ENCODE measurements at places on chromosomes 4 and X.

DNA sequence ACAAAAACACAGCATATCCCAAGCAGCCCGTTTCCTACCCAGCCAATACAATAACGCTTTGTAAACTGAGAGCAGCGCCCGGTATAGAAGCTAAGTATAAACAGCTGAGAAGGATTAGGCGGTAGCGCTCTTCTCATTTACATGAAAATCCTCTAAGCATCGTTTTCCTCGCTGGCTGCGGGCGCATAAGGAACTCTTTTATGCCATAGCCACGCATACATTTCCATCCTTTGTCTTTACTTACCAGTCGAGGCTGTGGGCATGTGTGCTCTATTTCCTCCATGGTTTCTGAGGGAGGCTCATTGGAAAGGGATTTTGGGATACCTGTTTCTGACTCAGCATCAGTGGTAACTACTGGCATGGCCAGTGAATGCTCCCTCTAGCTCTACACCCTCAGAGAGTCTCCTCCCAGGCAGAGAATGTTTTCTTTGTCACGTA lies 383 bp downstream of the PCYT1B start:
- no peak for DNase-seq

DNA sequence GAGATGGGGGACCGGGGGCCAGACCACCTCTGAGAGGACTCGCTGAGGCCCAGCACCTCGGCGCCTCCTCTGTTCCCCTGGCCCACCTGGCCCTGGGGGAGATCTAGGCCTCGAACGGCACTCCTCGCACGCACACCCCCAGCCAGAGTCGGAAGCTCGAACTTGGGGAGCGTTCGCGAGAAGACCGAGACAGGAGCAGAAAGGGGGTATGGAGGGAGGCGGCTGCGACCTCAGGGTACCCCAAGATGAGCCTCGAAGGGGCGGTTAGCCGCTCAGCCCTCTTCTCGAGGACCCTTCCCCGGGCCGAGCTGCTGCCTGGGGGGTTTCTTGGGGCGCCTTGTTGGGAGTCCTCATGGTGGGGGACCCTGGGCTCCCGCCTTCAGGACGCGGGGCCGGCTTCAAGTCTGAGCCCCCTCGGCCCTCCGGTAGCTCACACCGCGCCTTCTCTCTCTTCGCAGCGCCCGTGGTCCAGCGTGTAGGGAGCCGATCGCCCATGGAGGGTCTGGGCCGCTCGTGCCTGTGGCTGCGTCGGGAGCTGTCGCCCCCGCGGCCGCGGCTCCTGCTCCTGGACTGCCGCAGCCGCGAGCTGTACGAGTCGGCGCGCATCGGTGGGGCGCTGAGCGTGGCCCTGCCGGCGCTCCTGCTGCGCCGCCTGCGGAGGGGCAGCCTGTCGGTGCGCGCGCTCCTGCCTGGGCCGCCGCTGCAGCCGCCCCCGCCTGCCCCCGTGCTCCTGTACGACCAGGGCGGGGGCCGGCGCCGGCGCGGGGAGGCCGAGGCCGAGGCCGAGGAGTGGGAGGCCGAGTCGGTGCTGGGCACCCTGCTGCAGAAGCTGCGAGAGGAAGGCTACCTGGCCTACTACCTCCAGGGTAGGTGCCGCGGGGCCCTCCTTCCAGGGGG lies 706 bp downstream of the DUSP9 start:
- no peak for DNase-seq

DNA sequence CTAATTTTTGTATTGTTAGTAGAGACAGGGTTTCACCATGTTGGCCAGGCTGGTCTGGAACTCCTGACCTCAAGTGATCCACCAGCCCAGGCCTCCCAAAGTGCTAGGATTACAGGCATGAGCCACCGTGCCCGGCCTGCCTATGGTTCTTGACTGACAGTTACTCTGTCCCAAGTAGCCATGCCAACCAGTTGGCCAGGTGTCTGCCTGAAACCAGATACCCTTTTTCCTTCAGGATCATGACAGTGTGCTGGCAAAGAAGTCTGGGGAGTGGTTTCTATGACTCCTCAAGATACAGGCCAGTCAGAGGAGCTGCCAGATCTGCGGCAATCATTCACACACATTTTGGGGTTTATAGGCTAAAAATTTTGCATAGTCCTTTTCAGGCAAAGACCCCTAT lies 1.7 kb upstream of the LAS1L start:
- DNase-seq, result no peak

DNA sequence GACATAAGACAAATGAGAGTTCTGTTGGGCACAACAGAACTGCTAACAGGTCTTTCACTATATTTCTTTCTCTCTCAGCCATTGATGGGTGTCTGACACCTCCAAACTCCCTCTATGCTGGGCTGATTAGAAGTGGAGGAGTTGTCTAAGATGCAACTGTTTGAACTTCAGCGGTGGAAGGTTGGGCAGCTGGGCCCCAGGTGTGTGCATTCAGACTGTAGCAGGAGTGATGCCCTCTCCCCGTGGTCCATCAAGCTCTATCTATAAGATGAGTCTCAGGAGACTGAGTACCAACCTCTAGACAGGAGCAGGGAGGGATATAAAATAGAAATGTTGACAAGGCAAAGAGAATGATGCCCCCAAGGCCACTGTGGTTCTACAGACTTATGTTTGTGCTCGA lies 28.2 kb upstream of the CHRNA9 start:
- DNase-seq, result no peak

- DNase-seq, result no peak
These were observed 441.2 kb downstream of the CENPC start for GRCh38 chr4:67104145-67104544.

GRCh38 chr4:186846426-186846825 lies 122.8 kb upstream of the FAT1 start:
- DNase-seq, result no peak

DNA sequence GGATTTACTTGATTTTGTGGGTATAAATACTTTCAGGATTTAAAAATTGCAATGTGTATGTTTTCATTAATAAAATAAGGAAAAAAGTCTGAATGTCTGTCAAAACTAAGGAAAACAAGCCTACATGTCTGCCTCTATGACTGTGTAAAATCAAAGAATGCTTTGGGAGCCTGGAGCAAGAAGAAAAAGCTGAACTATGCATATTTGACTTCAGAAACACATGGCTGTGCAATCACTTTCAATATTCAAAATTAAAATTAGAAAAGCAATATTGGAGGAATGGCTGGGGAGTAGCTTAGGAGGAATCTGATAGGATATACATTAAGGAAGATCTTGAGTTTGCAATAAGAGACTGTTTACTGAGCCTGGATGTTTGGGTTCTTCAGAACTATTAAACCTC lies 147.1 kb downstream of the ADAM29 start:
- DNase-seq, result no peak

- no peak for DNase-seq
These were observed 83.2 kb upstream of the USP9X start for GRCh38 chrX:41002026-41002425.

- no peak for DNase-seq
These were observed 341.0 kb upstream of the GALNTL6 start for GRCh38 chr4:171472230-171472629.

DNA sequence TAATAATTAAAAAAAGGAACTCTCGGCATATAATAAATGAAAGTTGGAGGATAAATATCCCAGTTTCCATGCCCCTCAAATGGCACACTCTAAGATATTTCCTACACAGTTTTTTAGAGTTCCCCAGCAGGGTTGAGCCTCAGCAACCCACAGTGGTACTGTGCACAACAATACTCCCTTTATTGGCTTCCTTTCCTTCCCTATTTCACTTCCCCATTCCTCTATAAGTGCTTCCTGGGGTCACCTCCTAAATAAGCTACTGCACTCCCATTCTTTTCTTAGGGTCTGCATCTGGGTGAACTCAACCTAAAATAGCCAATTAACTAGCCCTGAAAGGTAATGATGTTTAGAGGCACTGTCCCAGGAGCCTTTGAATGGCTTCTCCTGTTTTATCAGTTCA lies 76.4 kb upstream of the NHS start:
- no peak for DNase-seq

DNA sequence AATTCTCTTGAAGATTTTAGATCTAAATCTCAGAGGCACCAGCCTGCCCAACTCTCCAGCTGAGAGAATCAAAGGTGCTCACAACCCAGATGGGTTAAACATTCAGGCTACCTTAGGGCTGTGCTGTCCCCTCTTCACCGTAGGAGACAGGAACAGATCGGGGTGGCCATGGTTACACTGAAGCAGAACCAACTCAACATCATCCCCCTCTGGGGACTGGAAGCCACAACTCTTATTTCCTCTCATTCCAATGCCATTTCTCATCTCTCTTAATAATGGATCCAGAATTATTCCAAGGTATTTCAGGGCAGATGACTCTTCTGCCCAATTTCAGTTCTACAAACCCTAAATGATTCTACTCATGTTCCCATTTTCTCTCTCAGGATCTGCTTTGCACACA lies 109.7 kb downstream of the NKX6-1 start:
- peak; percentile 50 for DNase-seq

- DNase-seq, result no peak
These were observed 110.1 kb downstream of the APOOL start for GRCh38 chrX:85113746-85114145.

DNA sequence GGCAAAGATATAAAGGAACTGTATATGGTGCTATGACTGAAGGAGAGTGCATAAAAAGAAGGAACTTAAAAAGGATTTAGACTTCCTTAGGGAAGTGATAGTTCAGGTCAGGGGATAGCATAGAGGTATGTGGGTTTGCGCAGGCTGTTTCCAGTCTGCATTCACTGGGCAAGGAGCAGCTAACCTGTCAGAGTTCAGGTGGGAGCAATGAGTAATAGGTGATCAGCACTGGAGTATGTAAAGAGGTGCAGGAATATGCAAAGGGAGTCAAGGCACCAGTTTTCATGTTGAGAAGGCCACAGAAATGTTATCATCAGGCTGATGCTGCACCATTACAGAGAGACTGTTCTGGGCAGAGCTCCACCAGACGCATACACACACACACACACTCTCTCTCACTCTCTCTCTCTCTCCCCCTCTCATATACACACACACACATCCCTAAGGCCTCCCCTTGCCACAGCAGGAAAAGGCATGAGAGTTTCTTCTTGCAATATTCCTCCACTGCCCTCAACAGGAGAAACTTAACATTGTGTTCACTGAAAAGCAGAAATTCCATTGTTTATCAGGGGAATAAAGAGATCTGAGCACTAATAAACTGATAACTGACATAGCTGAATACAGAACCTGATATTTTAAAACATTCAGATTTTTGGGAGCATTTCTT lies 256.4 kb upstream of the GRID2 start:
- DNase-seq, result no peak

- peak; percentile 27 for DNase-seq
These were observed 25.4 kb downstream of the TMEM47 start for GRCh38 chrX:34631479-34632220.

DNA sequence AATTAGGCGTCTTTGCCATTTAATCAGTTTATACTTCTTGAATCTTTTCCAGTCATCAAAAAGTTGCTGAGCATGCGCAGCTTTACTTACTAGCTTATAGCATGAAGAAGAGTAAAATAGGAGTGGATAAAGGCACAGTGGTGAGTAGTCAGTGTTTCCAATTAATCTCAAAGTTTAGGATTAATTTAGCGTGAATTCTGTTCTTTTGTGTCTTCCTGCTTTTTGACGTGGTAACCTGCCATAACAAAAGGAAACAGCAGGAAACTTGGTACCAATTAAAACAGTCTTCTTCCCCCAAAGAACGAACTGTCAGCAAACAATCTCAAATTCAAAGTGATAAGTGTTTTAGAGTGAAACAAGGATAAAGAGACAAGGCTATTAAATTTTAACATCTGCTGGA lies 61.9 kb downstream of the TET2 start:
- no peak for DNase-seq

- DNase-seq, result peak; percentile 25
These were observed 31.2 kb downstream of the ZNF827 start for GRCh38 chr4:145907390-145907789.

DNA sequence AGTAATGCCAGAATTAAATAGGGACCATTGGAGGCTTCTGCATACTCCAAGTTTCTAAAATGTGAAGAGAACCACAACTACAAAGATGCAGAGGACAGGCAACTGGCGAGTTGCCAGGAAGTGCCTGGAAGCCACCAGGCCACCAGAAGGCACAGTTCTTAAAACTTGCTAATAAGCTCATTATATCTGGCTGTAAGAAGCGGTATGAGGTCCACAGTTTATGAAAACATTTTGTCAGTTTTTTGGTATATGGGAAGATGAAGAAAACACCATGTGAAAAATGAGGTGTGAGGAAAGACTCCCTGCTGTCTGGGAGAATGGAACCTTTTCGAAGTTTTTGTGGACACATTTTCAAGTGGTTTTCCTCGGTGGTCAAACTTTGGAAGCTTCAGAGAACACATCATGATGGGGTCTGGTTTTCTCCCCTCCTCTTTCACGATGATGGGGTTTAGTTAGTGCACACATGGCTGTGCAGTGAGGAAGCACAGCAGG lies 202.7 kb downstream of the NR3C2 start:
- no peak for DNase-seq

- DNase-seq, result no peak
These were observed 298.9 kb upstream of the PUDP start for GRCh38 chrX:7446815-7447214.

- DNase-seq, result no peak
These were observed 16.5 kb downstream of the UTP3 start for GRCh38 chr4:70704931-70705182.

- no peak for DNase-seq
These were observed 92.0 kb downstream of the CHRDL1 start for GRCh38 chrX:110703641-110704040.

DNA sequence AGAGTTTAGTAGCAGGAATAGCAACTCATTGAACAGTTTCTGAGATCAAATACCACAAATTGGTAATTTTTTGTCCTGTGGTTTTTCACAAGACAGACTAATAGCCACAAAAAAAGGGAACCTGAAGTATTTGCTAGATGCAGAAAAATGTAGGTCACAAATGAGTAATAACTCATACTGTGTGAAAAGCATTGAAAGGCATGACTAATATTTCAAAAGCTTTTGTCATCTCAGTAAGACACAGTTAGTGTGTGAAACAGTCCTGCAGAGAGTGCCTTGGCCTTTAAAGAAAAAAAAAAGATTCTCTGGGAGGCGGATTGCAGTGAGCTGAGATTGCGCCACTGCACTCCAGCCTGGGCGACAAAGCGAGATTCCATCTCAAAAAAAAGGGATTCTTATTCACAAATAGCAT lies 31.4 kb upstream of the SLC25A31 start:
- peak; percentile 54 for DNase-seq

DNA sequence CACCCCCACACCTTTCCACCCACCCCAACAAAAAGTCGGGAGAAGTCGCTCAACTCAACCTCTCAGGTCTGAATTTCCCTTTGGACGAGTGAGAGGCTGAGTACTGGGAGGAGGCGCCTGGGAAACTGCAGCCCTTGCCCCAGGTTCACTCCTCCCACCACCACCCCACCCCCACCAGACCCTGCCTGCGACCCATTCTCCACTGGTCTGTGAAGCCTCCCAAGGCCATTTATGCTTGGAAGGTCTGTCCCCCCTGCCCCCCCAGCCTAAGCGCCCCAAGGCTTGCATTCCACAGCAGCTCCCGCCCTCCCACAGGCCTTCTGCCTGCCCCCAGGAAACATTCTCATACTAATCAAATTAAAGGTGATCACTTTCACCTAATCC lies 27.2 kb downstream of the ELF4 start:
- DNase-seq, result no peak

DNA sequence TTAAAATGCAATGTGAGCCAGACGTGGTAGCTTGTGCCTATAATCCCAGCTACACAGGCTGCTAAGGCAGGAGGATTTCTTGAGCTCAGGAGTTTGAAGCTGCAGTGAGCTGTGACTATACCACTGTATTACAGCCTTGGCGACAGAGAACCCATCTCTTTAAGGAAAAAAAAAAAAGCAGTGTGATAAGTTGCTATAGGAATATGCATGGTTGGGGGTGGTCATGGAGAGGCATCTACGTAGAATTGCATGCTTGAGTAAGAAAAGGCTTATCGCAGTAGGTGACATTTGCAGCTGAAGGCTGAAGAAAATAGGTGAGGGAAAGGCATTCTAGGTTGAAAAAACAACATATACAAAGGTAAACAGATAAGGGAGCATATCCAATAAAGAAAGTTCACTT lies 4.1 kb downstream of the DIAPH2 start:
- no peak for DNase-seq

All from AG10803 (cell line).